Endothelial cell (in vitro differentiated cells): ENCODE measurements at places on chromosomes 11 and 22. TPM values are rescaled to one million over a fixed set of nuclear protein-coding genes. Genes with fewer than 3 reads are reported as not detected.

DNA sequence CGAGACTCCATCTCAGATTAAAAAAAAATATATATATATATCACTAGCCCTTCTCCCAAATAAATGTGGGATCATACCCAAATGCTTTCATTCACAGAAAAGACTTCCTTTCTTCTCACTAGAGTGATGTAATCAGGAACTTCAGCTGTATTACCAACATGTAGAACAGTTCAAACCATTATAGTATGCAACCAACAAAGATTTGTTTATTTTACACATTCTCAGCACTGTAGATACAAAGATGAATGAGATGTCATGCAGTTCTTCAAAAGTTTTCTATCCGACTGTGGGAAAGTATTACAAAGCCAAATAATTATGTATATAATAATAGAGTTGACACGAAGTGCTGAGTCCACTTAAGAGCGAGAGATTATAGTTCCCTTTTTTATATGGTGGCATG lies 22.2 kb upstream of the ZNF143 start:
- H3K36me3 ChIP-seq: peaks cover 34% of the 10 kb centered on the region
- H3K4me1 ChIP-seq: no peaks in the 10 kb centered on the region
- H3K27me3 ChIP-seq: no peaks in the 10 kb centered on the region
- no peak for DNase-seq
- H3K4me3 ChIP-seq: no peak overlapping the region

HBE1 gene
- total RNA-seq: not detected

DNA sequence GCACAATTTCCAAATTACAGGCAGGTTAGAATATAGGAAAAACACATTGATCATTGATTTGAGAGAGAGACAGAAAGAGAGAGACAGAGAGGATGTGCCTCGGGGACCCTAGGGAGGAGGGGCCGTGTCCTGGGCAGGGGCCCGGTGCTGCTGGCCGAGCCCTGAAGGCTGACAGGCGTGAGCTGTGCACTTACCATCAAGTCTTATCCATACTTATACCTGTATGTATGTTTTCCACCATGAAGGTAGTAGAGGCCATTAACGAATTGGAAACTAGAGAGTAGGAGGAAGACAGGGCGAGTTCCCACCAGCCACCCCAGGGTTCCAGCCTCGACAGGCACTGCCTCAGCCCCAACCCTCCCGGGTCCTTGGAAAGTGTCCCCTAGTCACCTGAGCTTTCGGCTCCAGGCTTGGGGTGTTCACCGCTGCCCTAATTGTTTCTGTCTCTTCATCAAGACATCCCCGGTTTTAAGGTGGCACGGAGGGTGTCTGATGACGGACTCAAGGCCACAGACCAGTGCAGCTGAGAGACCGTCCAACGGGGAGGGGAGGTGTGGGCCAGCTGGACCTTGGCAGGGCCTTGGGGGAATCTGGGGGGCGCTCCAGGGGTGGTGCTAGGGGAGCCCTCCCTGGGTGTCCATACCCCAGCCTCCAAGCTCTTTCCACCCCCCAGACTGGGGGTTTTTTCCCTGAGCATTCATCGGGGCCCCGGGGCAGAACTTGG lies 431.3 kb downstream of the TBC1D22A start:
- peaks cover 13% of the 10 kb centered on the region for H3K27me3 ChIP-seq
- H3K27ac ChIP-seq: no peak overlapping the region
- no peaks in the 10 kb centered on the region for H3K4me1 ChIP-seq
- peaks cover 20% of the 10 kb centered on the region for H3K36me3 ChIP-seq
- H3K4me3 ChIP-seq: no peak overlapping the region

DNA sequence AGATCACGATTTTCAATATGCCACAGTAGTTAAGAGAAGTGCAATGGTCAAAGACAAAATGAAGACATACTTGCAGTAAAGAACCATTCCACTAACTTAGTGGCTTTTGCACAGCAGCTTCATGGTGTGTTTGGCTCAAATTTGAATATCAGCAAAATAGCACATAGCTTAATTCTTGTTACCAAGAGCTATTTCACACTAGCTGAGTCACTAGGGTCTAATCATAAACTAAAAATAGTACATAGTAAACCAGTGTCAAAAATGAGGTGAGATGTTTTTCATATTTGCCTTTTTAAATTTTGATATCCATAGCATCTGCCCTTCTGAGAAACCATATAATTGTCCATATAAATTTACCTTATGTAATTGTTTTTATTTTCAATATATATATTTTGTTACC lies 325.0 kb upstream of the LUZP2 start:
- no peak overlapping the region for H3K4me3 ChIP-seq
- H3K4me1 ChIP-seq: no peaks in the 10 kb centered on the region
- no peaks in the 10 kb centered on the region for H3K36me3 ChIP-seq
- peaks cover 2% of the 10 kb centered on the region for H3K27me3 ChIP-seq
- DNase-seq: no peak

TSPAN18 gene
- 717 TPM for total RNA-seq

DNA sequence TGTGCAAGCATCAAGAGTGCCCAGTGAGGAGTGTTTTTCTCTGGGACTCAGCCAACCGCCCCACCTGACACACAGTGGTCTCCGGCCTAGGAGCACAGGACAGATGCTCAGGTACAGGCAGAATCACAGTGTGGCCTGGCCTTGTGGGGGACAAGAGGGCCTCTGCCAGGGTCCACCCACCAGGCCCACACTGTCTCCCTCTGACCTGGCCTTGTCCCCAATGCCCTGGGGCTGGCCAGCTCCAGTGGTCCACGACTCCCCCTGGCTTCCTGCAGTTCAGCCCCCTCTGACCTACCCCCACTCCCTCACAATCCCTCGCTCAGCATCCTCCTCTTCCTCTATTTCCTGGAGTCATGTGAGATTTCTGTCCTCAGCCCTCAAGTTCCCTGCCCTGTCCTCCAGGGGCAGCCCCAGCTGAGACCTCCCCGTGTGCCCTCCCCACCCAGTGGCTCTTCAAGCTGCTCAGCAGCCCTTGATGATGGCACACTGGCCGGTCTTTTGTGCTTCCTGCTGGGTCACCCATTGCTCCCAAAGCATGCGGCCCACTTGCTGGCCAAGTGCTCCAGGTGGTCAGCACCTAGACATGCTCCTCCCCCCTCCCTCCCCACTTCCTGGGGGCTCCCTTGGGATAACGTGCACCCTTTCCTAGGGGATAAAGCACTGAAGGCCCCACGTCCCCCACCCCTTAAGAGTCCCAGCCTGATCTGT lies 1.7 kb downstream of the TSSK2 start:
- no peaks in the 10 kb centered on the region for H3K4me1 ChIP-seq
- H3K36me3 ChIP-seq: peaks cover 21% of the 10 kb centered on the region
- no peak overlapping the region for H3K4me3 ChIP-seq
- peaks cover 11% of the 10 kb centered on the region for H3K27me3 ChIP-seq
- H3K27ac ChIP-seq: no peak overlapping the region
